ENCODE measurements at places on chromosomes 13 and 19.

DNA sequence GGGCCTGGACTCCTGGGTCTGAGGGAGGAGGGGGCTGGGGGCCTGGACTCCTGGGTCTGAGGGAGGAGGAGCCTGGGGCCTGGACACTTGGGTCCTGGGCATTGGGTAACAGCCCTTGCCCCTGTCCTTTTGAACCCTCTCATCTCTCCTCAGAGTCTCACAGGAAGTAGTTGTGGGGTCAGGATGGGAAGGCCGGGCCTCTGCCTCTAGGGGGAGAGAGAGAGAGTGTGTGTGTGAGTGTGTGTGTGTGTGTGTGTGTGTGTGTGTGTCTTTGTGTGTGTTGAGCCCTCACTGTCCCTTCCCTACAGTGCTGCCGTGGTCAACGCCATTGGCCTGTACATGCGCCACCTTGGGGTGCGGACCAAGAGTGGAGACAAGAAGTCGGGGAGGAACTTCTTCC lies 10.9 kb downstream of the ARHGEF1 start:
- DNase-seq = no peak

DNA sequence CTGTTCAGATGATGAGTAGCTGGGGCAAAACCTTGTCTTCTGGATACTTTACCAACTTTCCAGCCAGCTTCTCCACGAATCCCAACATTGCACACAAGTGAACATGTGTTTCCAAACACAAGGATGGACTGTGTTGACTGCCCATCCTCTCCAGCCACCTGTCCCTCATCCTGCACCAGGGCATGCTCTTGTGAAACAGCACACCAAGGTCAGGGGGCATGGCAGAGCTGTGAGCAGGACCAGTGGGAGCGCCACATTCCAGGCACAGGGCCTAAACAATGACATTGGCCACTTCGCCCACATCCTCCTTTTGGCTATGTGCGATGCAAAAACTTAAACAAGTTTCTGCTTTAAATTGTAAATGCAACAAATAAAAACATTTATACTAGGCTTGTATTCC lies 105.5 kb downstream of the IRS2 start:
- DNase-seq = no peak

- DNase-seq = no peak
Observed at GRCh38 chr13:24670961-24671381, 9.2 kb upstream of the ATP12A start.

DNA sequence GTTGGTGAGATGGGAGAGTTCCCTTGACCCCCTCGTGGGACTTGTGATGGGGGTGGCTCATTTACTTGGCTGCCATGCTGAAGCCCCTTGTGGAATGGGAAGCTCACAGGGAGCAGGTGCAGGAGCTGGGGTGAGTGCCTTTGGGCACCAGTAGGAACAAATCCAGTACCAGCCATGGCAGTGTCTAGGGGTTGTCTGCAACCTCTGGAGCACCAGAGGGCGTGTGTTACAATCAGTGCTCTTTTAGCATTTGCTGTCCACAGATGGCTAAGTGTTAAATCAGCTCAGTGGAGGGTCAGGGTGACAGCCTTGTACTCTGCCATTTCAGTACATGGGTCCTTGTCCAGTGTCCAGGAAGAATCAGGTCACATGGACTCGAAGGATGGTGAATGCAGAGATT lies 75.6 kb downstream of the ATP8A2 start:
- no peak for DNase-seq

- no peak for DNase-seq
Observed at GRCh38 chr13:44306371-44307192, 67.0 kb upstream of the SERP2 start.

- no peak for DNase-seq
Observed at GRCh38 chr13:40023595-40024203, 368.2 kb downstream of the COG6 start.

GRCh38 chr19:2888731-2889224 lies 11.9 kb upstream of the ZNF57 start:
- peak; percentile 21 for DNase-seq

DNA sequence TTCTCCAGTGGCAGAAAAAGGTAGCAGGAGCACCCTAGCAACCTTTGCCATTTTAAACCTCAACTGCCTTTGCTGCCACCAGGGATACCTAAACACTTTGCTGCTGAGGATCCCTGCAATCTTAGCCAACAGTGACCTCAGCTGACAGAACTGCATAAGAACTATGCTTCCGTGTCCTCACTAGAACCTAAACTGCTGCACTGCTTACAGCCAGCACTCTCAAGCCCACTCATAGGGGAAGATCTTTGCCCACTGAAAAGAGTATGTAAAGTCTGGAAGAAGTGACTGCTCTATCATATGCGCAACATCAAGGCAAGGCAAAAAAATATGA lies 270.0 kb upstream of the PCDH20 start:
- DNase-seq = no peak

DNA sequence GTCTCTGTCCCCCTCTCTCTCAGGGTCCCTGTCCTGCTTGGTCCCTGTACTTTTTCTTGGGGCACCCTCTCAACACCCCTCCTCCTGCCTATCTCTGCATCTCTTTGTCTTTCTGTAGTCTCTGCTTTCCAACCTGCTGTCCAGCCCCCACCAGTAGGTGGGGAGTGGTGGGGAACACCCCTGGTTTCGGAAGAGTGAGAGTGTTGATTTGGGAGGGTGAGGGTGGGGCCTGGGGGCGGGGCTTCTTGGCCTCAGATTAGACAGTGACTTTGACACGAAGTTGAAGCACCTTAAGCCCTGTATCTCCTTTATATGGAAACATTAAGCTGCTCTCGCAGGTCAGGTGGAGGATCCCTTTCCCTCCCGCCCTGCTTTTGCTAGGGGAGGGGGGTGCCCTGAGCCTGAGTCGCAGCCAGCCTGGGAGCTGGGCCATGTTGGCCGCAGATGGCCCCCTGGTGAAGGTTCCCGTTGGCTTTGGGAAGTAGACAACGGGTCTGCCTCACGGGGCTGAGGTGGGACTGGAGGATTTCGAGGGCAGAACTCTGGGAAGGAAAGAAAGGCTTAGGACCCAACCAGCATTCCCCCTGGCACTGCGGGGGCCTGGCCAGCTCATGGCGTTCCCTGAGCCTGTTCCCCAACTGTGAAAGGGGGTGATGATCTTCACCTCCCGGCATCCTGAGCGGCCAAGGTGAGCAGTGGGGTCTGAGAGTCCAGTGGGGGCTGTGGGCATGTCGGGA lies at the start of gene KCNJ14:
Gene KCNJ14, plus strand, starts transcription at position 404 of the 737 bp plus-strand sequence. CDS start 6,151 bp downstream, outside the sequence.
- DNase-seq = no peak

- no peak for DNase-seq
Observed at GRCh38 chr19:43767316-43767715, 12.6 kb upstream of the SMG9 start.

DNA sequence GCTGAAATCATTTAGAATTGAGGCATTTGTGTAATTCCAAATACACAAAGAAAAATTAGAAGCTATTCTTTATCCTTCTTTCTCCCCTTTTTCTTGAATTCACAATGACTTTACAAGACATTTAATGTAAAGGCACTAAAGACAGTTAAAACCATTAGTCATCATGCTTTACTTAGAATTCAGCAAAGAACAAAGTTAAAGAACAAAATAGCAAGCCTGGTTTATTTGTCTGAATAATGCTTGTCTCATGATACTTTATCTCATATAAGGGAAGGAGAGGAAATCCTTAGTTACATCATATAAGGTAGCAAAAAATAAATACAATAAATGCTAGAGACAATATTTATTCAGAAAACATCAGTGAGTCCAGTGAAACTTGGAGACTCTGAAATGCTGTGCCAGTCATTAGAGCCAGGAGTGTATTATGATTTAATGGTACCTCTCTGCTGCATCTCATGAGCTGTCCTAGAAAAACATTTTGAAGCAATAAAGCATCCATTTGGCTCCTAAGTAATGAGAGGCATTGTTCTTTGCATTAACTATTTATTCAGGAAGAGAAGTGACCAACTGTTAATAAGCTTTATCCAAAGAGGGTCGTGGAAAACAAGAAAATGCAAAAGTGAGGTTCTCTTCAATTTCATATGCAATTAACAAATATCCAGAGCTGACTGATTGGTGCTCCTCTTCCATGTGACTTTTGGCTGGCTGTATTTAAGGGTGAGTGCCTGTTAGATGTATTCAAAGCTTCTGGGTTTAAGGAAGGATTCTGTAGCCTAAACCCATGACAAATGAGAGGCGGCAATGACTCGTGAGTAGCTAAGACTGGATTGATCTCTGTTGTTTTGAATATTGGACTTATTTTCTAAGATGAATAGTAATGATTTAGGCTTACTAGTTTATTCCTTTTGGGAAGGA lies 105.0 kb downstream of the DGKH start:
- no peak for DNase-seq

GRCh38 chr13:112859128-112859816 lies 109.7 kb upstream of the MCF2L start:
- DNase-seq = no peak

- DNase-seq = no peak
Observed at GRCh38 chr13:110820322-110820721, 94.5 kb downstream of the ANKRD10 start.

GRCh38 chr19:29845574-29846176 lies 33.9 kb downstream of the CCNE1 start:
- DNase-seq = peak; percentile 28

- no peak for DNase-seq
Observed at GRCh38 chr13:97185291-97185690, 36.8 kb upstream of the MBNL2 start.

GRCh38 chr13:33751151-33751550 lies 66.8 kb upstream of the RFC3 start:
- no peak for DNase-seq

GRCh38 chr13:100130930-100131511 lies 42.1 kb downstream of the PCCA start:
- DNase-seq = no peak

DNA sequence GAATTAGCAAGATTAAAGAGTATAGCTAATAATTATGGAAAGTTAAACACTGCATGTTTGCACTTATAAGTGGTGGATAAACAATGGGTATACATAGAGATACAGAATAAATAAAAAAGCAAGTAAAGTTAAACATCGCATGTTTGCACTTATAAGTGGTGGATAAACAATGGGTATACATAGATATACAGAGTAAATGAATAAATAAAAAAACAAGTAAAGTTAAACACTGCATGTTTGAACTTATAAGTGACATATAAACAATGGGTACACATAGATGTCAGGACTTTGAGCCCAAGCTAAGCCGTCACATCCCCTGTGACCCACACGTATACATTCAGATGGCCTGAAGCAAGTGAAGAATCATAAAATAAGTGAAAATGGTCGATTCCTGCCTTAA lies 1533.3 kb upstream of the SPRY2 start:
- DNase-seq = no peak

All from frontal cortex (tissue), 4 donors.